Aorta (tissue), 5 donors: ENCODE measurements at places on chromosomes 6 and 20. TPM values are rescaled to one million over a fixed set of nuclear protein-coding genes. Genes with fewer than 3 reads are reported as not detected.

DNA sequence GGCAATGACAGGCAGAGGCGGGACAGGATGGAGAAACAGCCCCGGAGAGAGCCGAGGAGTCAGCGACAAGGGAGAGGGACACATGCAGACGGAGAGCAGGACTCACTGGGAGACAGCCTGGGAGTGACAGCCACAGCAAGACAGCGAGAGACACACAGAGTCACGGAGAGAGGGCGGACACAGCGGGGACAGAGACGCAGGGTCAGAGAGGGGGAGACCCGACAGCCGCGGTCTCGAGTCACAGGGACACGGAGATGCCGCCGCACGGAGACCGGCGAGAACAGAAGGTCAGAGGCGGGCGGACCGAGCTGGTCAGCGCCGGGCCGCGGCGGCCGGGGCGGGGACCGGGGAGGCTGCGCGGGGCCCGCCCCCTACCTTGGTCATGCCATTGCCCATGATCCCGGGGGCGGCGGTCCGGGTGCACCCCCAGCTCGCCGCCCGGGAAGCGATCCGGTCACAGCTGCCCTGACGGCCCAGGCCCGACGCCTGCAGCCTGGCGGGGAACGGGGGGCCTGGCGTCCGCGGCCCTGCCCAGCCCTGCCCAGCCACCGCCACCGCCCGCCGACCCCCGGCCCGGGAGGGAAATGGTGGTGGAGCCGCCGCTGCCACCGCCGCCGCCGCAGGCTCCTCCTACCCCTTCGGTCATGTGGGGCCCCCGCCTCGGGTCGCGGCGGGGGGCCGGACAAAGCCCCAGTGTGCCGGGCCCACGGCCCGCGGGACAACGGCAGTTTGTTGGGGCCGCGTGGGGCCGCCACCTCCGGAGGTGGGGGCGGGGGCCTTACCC is at the start of the genes DUSP15 and TTLL9:
DUSP15 (minus strand) TSS at position 586 of the 784 bp plus-strand sequence; CDS start at position 396, 190 bp downstream.
TTLL9 (plus strand) TSS at position 693 of the 784 bp plus-strand sequence. CDS start 493 bp downstream, outside the sequence.
- DNase-seq: peak; percentile 70

DNA sequence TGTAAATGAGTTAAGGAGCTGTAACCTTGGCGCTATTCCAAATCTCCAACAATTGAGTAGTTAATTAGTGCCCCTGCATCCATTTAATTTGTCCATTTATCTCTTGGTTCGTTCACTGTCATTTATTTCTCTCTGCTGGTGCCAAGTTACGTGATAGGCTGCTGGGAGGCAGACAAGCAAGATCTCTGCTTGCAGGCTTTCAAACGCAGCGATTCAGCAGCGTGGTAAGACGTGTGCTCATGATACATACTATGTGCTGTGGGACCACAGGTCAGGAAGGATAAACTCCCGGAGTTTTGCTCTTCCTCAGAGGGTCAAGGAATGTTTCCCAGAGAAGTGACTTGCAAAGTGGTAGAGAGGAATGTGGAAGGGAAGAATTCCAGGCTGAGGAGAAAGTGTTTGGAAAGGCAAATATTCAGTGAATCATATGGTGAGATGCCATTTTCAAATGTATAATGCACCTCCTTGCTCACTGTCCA is 46.4 kb downstream of the UTRN start:
- DNase-seq: no peak

DNA sequence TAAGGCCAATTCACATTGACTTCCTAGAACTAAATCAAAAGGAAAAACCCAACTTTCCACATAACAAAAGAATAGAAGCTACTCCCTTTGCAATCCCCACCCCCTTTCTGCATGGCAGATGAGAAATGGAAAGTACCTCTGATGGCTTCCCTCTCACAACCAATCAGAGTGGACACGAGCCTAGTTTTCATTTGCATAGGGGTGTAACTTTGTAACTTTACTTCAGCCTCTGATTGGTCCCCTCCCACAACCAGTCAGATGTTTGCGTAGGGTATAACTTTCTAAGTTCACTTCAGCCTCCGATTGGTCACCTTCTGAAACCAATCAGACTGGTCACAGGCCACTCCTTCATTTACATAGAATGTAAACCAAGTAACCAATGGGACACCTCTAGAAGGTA is 328.5 kb downstream of the CDH26 start:
- no peak for DNase-seq

DNA sequence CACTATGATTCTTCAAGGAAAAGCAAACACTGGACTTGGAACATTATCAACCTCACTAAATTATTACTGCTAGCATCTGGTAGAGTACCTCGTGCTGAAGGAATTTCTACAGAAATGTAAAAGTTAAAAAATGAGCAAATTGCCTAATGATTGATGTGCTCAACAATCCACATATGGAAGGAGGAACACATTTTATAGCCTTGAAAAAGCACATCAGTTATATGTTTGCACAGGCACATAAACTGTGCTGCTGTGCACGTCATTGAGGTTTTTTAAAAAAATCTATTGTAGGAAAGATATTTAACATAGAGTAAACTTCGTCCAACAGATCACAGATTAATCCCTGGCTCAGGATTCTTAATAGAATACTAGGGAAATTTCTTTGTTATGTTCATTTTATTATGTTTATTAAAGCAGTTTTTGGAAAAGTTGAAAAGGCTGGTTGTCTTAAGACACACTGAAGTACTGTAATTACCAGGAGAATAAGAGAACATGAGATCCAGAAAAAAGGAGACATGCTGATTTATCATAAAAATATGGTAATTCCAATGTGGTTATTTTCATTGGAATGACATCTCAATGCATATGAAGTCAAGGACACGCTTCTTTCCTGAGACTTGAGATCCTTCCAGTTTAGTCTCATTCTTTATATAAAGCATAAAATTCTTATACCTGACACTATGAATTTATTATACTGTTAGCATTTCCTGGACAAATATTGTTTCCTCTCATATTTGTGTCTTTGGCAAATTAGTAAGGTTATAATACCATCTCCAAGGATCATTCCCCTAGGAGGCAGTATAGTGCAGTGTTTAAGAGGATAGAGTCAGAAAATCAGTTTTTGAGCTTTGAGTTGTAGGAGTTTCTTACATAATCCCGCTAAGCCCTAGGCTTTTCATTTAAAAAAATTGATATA is 511.1 kb downstream of the TENT5A start:
- no peak for DNase-seq

- no peak for DNase-seq
These were observed 77.3 kb upstream of the FERMT1 start for GRCh38 chr20:6200092-6200491.

DNA sequence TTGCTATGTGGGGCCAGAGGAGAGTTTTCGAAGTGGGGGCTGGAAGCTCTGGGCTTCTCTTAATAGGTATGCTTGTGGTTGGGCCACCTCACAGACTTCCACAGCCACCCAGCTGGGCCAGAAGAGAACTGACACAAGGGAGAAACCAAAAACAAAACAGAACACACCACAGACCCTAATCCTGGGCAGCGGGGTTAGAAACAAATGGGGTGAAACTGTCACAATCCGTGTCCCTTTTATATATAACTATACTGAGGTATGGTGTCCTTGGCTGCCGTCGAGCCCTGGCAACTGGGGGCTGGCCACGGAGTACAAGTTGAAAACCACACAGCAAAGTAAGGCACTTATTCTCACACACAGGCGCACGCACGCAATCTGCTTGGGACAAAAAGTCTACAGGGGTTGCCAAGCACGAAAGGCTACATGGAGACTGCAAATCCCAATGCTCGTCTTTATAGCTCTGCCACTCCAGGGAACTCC is 78.3 kb downstream of the TRAM2 start:
- no peak for DNase-seq

- DNase-seq: no peak
These were observed 10.5 kb upstream of the TFAP2A start for GRCh38 chr6:10425176-10425974.

DNA sequence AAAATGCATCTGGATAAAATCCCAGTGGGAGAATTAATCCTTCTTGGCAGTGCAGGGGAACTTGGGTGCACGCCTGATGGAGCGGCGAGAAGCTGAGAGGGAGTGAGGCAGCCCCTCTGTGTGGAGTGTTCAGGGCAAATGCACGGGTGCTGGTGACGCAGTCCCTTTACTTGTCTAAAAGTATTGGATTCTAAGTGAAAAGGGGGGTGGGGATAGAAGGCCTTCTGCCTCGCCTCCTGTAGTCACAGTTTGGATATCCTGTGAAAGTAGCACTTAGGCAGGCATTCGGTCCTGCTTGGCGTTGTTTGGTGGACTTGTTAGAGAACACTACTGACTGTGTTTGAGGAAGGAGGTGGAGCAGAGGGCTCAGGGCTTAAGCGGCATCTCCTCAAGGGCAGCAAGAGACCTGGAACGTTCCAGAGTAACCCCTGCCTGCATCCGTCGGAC is 39.3 kb downstream of the PHACTR3 start:
- no peak for DNase-seq

DNA sequence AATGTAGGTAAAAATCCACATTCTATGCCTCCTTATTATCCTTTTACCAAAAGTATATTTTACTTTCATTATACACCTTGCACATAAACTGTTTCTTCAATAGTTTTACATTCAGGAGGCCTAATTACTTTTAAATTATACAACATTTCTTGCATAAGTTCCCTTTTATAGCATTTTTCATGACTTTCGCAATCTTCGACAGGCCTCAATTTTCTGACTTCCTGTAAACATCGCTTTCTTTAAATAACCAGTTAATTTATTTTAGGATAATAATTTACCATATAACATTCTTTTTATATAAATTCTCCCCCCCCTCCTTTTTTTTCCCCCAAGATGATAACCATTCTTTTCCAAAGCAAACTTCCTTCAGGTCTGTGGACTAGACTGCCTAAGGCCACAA is 9.2 kb downstream of the SLC35A1 start:
- DNase-seq: no peak

DNA sequence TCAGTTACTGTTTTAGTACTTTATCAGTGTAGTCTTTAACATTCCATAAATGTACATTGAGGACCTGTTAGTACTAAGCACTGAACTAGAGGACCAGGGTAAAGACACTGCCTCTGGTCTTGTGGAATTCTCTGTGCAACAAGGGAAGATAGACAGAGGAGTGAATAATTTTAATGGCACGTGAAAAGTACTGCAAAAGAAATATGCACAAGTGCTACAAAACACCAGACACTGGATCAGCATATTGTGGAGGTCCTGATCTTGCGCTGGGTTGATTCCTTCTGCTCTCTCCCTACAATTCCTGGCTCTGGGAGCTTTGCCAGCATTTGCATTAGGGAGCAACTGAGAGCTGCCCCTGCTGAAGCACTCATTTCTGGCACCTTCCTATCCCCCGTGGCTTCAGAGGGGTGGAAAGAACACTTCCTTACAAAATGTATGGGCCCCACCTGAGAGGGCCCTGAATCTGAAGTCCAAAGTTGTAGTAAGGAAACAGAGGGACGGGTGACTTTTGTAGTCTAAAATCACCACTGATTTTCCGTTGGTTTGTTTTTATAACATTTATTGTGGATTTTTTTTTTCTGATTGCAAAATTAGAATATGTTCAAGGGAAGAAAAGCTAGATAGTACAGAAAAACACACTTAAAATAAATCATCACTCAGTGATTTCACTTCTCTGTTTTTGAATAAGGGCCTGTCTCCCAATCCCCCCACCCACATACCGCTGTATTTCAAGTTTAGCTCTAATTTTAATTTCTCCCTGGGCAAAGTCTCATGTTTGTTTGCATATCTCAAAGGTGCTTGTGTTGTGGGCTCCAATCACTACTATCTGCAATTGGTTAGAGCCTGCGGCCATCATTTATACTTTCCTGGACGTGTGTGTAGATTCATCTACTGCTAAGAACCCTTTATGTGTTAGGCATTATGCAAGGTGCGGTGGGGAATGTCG is 4.9 kb downstream of the PKIG start:
- no peak for DNase-seq

DNA sequence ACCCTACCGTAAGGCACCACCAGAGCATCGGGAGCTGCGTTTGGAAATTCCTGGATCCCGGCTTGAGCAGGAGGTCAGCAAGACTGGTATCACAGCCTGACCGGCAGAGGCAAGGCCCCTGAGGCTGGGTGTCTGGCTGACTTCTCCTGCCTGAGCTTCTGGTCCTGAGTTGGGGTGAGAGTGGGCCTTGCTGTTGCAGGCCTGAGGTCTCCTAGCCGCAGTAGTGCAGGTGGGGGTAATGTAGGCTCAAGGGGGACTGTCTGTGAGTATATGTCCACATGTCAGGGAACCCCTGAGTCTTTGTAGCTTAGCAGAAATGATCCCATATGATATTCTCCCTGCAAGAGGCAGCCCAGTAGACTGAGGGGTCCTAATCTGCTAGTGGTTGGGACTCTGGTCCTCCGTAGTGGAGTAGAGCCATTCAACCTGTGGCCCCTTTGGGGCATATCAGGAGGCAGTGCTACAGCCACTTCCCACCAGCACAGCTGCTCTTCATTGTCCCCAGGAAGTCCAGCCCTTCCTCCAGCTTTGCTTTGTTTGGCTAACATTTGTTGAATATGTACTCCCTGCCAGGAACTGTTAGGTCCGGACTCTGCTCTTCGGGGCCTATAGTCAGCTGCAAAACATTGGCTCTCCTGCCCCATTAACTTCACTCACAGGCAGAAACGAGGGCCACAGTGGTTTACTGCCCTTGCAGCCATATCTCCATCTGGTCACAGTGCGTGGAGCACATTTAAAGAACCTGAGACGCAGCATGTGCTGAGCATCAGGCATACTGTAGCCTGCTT is 10.9 kb downstream of the LRRC73 start:
- DNase-seq: no peak

DNA sequence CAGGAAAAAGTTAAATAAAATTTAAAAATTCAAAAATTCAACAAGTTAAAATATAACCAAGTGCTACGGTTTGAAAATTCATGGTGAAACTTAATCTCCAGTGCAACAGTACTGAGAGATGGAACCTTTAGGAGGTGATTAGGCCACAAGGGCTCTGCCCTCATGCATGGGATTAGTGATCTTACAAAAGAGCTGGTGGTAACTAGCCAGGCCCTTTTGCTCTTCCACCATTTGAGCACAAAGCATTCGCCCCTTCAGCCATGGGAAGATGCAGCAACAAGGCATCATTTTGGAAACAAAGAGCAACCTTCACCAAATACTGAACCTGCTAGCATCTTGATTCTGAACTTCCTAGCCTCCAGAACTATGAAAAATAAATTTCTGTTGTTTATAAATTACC is 80.9 kb downstream of the RNGTT start:
- DNase-seq: no peak

DNA sequence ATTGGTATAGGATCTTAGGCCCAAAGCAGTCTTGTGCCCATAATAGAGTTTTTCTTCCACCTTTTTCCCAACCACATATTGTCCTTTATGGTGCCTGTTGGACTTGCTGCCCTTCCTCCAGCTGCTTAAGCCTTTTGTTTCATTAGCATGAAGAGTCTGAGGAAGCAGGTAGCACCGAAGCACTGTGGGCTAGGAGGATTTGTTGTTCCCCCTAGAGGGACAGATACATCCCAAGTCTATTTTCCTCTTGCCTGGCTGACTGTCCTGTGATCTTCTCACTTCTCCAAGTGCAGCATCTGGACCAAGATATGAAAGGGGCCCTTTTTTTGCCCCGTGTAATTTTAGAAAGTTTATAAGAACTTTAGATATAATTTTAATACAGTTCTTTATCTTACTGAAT is 50.7 kb upstream of the COL10A1 start:
- DNase-seq: no peak

- DNase-seq: no peak
These were observed 584 bp downstream of the MTCH1 start for GRCh38 chr6:36985417-36985807.

Gene SSTR4
- not detected for total RNA-seq

Gene DEF6
- total RNA-seq: 9.9 TPM

Gene CRISP3
- total RNA-seq: not detected

Gene PLA2G7
- total RNA-seq: 2.0 TPM

Gene VSX1
- total RNA-seq: not detected

Gene ATP6V1G2
- 1.5 TPM for total RNA-seq

Gene NOX3
- not detected for total RNA-seq

Gene GNMT
- 1.2 TPM for total RNA-seq

Gene UFL1
- 25.3 TPM for total RNA-seq
